Stimulated activated CD4-positive, alpha-beta T cell treated with anti-CD3 and anti-CD28 coated beads, Interleukin-12 subunit alpha, Interleukin-12 subunit beta, amount 100 ng/mL, for 48 hours (primary cell): ENCODE measurements at places on chromosomes 1 and 21.
A peak's percentile ranks its signal among the peaks of the same experiment; 100 is the strongest.

- DNase-seq = no peak
These were observed 167.7 kb downstream of the ACTL8 start for GRCh38 chr1:17922833-17923232.

DNA sequence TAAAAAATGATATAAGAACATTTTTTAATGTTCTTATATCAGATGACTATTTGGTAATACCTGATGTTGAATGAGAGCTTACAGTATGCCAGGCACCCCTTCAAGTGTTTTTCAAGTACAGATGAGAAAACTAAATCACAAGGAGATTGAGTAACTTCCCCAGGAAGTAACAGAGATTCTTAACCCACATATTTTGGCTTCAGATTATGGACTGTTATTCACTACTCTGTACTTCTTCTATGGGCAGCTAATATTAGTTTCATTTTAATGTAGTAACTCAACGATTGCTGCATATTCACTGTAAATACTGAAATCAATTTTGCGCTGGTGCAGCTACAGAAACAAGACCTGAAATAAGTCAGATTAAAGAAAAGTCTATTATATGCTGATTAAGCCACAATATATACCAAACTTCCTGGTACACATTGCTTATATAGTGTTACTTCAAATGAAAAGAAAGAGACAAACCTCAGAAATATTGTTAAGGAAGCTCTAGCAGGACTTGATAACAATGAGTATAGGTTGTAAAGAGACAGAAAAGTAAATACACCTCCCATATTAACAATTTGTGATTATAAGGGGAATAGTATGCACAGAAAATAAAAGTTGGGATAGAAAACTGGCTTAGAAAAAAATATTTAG is 19.7 kb downstream of the DPYD start:
- DNase-seq = no peak

DNA sequence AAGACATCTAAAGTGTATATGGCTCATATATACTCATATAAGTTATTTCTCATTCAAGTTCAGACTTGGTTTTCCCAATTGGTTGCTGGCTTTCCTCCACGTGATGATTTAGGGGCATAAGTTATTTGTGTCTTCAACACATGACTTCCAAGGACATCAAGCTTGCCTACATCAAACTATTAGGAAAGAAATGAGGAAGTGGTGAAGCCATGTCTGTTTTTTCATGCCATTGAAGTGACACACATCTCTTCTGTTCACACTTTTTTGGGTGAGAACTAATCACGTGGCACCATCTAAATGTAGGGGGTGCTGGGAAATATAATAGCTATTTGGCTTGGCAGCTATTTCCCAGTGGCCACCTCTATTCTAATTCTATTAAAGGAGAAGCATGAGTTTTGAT is 282.1 kb downstream of the OMA1 start:
- DNase-seq = no peak

DNA sequence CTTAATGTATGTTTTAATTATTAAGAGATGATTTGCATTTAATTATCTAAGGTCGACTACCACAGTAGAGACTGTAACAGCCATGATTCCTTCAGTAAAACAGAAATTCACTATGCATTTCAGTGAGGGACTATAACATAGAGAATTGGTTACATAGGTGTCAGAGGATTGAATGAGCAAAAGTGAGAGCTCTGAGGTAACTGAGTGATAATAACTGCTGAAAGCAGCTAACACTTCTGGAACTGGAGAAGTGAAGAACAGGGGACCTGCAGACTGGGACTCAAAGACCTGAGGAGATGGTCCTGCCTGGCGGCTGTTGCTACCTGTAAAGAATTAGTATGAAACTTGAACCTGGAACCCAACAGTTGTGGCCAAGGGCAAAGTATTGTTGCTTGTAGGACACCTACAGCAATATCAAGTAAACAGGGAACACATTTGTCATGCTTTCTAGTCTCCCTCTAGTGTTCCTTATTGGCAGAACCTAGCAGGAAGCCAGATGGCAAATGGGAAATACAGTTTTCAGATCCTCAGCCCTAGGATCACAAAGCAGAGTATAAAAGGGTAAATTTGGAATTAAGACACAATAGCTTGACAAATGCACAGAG is 110.6 kb downstream of the HS2ST1 start:
- DNase-seq = no peak

DNA sequence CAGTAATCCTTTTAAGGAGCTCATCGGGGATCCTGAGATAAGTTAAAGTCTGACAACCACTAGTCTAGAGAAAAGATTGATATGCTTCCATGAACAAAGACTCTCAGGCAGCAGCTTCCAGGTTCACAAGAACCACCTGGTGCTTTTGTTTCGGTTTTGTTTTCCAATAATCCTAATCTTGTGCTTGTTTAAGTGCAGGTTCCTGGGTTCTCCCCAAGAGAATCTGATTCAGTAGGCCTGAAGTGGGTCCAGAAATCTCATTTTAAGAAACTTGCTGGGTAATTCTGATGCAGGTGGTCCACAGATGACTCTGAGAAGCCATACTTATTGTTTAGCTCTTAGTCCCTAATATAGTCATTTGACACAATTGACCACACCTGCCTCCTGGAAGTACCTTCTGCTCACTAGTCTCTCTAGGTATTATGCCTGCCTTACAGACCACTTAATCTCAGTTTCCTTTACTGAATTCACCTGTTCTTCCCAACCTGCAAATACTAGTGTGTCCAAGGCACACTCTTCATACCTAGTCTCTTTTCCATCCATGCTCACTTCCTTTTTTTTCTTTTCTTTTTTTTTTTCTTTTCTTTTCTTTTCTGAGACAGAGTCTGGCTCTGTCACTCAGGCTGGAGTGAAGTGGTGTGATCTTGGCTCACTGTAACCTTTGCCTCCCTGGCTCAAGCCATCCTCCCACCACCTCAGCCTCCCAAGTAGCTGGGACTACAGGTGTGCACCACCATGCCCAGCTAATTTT is 20.5 kb upstream of the FRRS1 start:
- no peak for DNase-seq

DNA sequence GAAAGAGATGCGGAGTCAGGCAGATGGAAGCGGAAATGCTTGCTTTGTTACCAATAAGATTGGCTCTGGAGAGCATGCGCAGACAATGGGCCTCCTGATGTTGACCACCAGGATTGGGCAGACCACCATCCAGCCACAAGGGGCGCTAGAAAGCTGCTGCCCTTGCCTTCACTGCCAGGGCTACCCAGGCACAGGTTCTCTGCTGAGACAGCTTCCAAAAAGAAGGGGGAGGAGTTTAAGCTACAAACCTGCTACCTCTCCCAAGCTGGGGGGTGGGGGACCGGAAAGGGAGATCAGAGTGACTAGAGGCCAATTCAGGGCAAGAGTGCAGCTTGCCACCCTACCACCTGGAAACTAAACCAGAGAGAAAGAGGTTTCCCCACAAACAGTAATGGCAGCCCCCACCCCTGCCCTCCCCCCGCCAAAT is 369.7 kb downstream of the RRAGC start:
- DNase-seq = peak; percentile 35

DNA sequence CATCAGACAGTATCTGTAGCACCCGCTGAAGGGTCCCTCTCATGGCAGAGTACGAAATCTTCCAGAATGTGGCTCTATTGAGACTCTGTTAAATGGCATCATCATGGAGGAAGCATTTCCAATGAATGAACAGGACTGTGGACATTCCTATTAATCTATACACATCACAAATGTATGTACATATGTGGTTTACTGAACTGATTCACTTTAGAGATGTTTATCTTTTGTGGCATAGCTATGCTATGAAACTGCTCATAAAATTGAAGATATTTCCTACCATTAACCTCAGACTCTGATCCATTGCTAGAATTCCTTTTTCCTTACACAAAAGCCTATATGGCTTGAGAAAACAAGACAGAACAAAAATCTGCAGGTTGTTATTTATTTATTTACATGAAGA is 259.6 kb upstream of the RRP15 start:
- no peak for DNase-seq

DNA sequence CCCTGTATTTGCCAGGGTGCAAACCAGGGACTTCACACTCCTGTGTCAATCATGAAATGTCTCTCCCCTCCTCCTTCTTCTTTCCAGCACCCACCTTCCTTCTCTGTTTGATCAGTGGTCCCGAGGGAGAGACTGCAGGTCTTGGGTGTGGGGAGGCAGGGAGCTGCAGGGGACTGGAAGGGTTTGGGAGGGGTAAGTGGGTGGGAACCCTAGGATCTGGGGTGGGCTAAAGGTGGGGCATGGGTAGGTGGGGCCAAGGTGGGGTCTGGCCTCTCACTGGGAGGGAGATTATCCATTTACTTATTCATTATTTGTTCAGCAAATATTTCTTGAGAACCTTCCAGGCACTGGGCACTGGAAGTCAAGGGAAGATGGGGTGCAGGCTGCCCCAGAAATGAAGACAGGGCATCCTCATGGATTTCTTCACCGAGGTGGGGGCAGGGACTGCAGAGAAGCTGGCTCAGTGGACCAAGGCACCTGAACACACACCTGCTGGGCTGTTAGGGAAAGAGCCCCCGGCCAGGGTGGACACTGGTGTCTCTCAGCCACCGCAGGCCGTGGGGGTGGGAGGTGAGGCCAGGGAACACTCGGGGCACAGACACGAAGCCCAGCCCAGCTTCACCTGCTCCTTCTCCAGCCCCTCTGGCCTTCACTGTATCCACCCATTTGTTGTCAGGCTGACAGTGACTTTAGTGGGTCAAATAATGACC is 193.9 kb upstream of the C1orf174 start:
- DNase-seq = no peak

DNA sequence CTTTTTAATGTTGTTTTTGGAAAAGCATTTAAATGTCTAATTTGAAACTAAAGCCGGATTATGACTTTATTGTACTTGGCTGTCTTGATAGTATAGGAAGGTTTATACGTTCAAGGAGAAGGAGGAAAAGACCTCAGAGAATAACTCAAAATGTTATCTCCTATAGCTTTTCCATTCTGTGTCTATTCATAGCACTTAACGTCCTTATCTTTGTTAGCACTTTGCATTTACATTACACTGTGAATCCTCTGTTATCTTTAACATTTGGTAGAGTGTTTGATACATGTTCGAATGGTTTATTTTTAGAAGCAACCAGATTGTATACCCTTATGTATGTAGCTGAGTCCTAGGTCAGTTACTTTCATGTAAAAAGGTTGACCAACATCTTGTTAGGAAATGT is 50.8 kb upstream of the PODN start:
- DNase-seq = no peak

- no peak for DNase-seq
These were observed 54.4 kb upstream of the NEK7 start for GRCh38 chr1:198102454-198102827.

DNA sequence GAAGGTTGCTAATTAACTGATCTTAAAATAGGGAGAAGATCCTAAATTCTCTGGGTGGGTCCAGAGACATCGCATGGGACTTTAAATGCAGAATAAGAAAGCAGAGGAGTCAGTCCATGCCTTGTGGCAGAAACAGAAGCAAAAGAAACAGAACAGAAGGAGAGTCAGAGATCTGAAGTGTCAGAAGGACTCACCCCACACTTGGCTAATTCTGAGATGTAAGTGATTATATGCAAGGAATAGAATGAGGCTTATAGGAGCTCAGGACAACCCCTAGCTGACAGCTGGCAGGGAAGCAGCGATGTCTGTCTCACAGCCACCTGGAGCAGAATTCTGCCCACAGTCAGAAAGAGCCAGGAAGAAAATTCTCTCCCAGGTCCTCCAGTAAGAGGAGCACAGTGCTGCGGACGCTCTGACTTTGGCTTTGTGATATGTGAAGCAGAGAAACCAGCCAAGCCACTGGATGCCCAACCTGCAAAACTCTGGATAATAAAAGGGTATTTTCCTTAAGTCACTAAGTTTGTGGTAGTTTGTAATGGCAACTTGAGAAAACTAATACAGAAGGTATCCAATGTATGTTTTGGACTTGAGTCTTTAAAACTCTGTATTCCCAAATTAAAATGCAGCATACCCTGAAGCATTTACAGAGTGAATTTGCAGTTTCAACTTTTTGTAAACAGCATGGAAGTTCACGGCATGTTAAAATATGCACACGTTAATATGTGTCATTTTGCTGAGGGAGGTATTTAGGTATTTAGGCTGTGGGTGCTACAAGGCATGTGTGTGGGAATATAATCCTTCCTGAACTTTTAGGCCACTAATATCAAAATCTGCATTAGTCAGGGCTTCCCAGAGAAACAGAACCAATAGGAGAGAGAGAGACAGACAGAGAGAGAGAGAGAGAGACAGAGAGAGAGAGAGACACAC is 388.5 kb downstream of the PCP4 start:
- DNase-seq = no peak

DNA sequence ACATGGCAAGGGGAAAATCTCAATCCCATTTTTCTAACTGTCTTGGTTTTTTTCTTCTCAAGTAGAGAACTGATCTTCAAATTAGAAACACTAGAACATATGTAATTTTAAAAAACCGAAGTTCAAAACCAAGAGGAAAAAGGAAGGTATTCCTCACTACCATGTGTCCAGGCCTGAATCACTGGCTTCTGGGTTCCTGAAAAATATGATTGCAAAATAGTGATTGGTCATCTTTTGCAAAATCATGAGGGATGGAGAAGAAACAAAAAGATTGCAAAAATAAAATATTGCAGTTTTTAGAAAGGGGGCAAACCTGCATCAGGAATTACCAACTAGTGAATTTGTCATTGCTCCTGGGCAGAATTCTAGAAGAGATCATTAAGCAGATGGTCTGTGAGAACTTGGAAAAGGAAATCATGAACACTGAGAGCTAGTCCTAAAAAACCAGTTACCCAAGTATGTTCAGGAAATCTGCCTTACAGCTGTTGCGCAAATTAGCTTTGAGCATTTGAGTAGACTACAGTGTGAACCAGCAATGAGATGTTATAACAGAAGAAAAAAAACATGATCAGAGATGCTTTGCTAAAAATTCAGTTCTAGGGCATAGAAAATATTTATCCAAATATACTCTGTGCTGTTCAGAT is 49.4 kb downstream of the SPATA46 start:
- DNase-seq = no peak

GRCh38 chr1:89546934-89547562 is 22.4 kb downstream of the LRRC8B start:
- DNase-seq = no peak

DNA sequence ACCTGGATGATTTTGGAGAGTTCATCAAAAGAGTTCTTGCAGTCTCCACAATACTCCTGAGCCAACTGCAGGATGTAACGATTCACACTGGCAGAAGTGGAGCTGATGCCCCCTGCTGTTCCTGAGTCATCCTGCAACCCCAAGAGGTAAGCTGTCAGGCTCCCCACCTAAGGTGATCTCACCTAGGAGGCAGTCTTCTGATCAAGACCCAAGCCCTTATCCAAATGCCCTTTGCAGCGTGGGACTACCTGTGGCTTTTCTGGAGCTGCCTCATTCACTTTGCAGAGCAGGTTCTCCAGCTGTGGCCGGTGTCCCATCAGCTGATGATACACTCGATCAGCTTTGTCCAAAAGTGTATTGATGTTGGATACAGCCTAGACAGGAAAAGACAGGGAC is 96.4 kb downstream of the UBR4 start:
- DNase-seq = no peak

GRCh38 chr1:92365378-92366039 is 66.7 kb downstream of the RPAP2 start:
- no peak for DNase-seq

DNA sequence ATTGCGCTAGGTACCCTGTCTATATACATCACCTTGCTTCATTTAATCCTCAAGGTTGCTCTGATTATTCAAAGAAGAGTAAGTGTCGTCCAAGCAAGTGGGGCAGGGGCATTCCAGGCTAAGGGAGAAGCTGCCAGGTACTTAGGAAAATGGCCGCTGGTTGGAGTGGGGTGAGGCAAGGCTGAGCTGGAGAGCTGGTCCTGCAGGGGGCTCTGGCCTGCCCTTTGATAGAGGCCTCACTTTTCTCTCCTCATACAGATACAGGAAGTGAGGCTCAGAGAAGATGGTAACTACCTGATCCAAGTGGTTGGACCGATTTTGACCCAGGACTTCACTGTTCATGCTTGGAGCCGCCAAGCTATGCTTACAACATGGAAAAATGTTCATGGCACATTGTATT is 86.9 kb upstream of the ZBTB40 start:
- DNase-seq = no peak
